Activated naive CD4-positive, alpha-beta T cell (primary cell): ENCODE measurements at places on chromosomes 2 and 18.

DNA sequence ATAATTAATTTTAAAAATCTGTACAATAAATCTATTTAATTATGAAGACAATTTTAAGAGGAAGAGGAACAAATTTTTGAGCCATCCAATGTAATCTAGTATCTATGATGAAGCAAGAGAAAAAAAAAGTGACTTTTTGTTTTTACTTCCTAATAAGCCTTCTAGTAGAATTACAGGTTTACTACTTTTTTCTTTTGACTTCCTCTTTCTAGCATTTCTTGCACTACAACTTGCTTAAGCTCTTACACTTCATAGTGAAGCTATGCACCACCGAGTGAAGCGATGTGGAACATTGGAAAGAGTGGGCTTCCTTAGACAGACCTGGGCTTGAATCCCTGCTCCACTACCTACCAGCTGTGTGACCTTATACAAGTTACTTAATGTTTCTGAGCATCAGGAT, 2.1 kb downstream of the SERPINB2 start:
- DNase-seq = no peak

- DNase-seq = no peak
These were observed 343 bp upstream of the CD302 start for GRCh38 chr2:159798376-159798725.

- DNase-seq = no peak
These were observed 150.3 kb upstream of the ETAA1 start for GRCh38 chr2:67246791-67247190.

DNA sequence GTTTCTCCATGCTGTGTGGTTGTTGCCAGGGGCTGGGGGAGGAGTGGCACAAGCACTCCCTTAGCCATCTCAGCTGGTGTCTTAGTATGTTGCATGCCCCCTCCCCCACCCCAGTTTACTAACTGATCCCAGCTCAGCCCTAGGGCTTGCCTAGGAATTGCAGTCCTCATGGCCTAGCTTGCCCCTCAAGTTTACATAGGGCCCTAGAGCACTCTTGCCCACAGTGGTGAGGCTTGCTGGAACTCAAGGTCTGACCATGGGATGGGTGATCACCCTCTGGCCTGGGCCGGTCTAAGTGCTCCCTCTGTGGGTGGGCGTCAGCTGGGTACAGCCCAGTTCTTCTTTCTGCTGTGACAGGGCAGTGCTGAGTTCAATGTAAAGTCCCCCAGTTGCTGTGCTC, 156.1 kb upstream of the PIEZO2 start:
- DNase-seq = no peak

GRCh38 chr2:45137966-45138695, 128.9 kb upstream of the SIX2 start:
- DNase-seq = no peak

DNA sequence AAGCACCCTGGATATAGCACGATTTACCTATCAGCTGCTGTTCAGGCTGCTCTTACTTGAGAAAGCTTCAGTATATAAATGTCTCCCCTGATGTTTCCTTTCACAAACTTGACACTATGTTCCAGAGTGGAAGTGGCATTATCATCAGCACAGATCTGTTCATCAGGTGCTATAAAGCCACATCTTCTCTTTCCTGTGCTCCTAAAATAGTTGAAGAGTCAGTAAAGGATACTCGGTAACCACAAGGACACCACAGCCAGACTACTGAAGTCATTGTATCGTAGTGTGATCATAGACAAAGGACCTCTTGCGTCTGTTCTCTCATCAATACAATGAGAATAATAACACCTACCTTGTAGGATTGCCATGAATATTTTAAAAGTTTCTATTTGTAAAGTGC, 841.0 kb upstream of the CELF4 start:
- DNase-seq = no peak

- no peak for DNase-seq
These were observed 79.9 kb downstream of the ALK start for GRCh38 chr2:29841386-29842004.

GRCh38 chr2:26540961-26541360, 63.0 kb upstream of the OTOF start:
- DNase-seq = no peak

GRCh38 chr2:73952499-73953446, 26.1 kb downstream of the DGUOK start:
- DNase-seq = no peak
